ENCODE measurements at places on chromosomes 12 and 14.
A peak's percentile ranks its signal among the peaks of the same experiment; 100 is the strongest.

GRCh38 chr12:46264057-46264456 lies 4.8 kb downstream of the SLC38A1 start:
- DNase-seq: peak; percentile 54

DNA sequence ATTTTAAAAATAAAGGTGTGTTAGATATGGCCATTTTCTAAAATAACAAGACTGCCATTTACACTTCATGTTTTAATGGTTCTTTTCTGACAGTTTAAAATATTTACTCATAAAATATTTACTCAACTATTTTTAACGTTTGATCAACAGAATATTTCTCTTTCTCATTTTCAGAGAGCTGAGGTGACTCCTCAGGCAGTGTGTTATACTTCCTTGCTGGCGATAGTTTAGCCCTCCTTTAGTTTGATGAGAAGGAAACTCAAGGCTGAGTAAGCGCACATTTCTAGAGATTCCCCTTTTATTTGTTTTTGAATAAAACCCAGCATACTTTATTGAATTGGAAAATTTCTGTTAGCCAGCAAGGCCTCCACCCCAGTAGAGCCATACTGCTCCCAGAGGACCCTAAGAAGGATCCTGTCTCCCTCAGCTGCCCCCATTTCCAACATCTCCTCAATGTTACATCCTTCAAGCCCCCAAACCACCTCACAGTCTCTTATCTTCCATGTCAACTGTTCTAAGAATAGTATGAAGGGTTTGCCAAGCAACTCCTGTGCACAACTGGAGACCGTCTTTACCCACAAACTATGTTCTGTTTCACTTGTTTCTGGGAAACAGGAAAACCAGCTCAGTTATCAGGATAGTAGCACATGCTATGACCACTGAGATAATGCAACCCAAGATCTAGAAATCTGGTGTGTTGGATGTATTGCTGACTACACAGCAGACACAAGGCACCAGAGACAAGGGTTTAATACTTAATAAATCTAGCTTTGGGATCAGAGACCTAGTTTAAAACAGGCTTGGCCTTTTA lies 129.5 kb downstream of the STXBP6 start:
- DNase-seq: no peak

DNA sequence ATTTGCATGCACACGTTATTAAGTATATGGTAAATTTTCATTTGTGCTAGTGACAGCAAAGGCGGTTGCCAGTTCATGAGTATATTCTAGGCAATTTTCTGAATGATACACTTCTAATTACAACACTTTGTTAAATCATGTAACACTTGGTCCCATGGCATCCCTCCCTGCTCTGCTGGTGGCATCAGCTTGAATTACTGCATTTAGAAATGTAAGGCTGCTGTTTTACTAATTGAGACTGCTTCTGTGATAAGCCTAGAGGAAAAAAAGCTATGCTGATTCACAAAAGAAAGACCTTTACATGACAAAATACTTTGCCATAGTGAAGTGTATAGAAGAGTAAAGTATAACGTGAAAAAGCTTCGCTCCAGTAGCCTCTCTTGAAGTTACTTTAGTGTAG lies 636.1 kb downstream of the KCNH5 start:
- DNase-seq: peak; percentile 20

GRCh38 chr14:92549859-92550230 lies 36.3 kb downstream of the RIN3 start:
- no peak for DNase-seq

GRCh38 chr12:12859690-12860089 lies 31.7 kb upstream of the GPRC5A start:
- DNase-seq: no peak

DNA sequence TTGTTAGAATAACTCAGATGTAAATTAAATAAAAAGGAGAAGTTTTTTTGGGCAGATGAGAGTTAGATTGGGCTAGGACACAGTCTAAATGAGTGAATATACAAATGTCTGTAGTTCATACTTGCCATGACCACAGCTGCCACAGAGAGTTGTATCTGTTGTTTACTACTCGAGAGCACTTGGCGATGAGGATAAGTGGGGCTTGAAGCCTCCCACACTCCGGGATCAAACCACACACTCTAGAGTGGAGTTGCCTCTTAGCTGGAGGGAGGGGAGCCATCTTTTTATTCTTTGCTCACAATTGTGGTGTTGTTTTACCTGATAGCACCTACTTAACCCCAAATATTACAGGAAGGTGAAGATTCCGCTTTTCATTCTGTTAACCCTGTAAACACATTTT lies 27.5 kb downstream of the BEST3 start:
- DNase-seq: no peak

DNA sequence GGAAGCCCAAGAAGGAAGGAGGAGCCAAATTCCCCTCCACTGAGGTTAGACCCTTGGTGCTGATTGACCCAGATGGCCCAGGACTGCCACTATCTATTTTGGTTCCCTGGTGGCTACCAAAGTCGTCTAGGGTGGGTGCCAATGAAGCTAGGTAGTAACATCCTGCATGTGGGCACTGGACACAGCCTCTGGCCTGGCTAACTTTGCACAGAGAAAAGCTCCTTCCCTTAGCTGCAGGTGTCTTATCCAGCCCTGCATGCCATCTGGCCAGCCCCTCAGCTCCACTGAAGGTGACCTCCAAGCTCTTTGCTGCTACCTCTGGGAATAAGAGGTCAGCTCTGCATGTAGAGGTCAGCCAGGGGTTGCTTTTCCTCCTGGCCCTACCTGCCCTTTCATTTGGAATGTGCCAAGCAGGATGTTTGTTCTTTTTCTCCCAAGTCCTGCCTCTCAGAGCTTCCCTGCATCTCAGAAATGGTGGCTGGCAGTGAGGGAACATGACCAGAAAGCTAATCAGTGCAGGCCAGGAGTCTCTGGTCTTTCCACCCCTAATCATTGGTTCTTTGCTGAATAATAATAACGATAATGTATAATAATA lies 34.0 kb downstream of the JDP2 start:
- no peak for DNase-seq

DNA sequence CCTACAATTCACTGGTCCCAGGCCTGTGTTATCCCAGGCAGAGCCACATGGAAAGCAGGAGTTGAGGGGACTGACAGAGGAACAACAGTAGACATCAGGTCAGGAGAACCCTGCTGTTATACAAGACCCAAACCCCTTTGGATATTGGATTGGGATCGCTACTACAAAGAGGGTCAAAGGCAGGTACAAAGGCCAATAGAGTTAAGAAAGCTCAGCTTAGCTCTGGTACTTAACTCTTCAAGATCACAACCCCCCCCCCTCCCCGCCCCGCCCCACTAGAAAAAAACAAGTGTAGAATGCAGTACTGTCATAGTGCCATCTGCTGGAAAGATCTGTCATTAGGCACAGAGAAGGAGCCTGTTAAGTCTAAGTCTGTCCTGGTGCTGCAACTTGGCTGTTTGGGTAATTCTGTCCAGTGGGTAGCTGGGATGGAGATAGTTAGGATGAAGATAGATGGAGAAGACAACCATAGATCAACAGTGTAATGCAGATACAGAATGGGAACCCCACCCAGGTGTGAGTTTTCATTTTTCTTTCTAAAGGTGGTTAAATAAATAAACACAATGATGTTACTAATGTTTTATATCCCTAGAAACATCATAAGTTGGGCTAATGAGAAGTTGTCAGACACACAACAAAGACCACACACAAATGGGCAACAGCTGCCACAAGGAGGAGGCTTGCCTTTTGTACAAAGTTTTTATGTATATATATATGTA lies 17.2 kb downstream of the REM2 start:
- peak; percentile 85 for DNase-seq

DNA sequence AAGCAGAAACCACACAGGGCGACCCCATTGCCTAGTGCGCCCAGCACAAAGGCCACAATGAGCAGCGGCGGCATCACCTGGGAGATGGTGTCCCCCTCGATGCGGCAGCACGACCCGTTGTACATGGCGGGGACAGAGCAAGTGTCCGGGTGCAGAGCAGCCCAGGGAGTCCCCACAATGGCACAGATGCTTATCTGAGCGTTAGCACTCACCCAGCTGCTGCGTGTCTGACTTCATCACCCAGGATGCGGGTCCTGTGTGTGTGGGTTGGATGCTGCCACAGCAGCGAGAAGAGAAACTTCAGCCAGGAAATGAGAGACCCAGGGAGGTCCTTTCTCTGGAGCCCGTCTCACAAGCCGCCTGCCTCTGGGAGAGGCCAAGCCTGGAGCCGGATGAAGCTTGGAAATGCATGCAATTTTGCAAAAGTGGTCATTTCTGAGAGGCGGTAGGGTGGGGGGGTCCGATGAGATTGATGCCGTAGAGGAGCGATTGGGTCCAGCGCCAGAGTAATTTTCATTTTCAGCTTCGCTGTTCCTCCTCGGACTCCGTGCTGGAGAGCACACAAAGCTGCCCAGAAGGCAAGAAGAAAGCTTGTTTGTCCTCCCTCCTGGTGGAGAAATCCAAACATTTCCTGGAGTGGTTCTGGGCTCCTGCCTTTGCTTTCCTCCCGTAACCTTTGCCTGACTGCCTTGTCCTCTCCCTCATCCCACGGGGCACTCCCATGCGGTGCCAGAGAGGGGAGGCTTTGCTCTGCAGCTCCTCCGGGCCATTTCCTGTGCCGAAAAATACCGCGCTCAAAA lies at the start of gene HCAR1:
HCAR1 (minus strand) TSS at position 630 of the 800 bp plus-strand sequence; CDS start at position 125, 505 bp downstream.
- DNase-seq: peak; percentile 29

Measured in adipocyte (in vitro differentiated cells).